ENCODE measurements at places on chromosomes 1 and 21. TPM values are rescaled to one million over a fixed set of nuclear protein-coding genes. Genes with fewer than 3 reads are reported as not detected.

DNA sequence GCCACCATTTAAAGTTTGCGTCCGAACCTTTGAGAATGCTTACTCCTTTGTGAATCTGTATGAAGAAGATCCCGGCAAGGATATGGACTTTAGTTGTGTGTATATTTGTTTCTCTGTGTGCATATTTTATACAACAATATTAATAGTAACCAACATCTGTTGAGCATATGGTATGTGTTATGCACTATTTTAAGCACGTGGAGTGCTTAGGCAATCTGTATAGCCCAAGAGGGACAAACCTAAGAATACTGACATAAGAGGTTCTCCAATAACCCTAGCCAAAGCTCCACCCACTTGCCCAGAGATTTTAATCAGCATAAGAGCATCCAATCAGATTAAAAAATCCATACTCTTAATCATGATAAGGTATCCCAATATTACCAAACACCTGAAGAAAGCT, 92.7 kb downstream of the MAB21L3 start:
- H3K27me3 ChIP-seq: no peaks in the 10 kb centered on the region
- H3K27ac ChIP-seq: peak overlapping the region; percentile 35
- no peak overlapping the region for H3K4me3 ChIP-seq
- H3K36me3 ChIP-seq: no peaks in the 10 kb centered on the region

DNA sequence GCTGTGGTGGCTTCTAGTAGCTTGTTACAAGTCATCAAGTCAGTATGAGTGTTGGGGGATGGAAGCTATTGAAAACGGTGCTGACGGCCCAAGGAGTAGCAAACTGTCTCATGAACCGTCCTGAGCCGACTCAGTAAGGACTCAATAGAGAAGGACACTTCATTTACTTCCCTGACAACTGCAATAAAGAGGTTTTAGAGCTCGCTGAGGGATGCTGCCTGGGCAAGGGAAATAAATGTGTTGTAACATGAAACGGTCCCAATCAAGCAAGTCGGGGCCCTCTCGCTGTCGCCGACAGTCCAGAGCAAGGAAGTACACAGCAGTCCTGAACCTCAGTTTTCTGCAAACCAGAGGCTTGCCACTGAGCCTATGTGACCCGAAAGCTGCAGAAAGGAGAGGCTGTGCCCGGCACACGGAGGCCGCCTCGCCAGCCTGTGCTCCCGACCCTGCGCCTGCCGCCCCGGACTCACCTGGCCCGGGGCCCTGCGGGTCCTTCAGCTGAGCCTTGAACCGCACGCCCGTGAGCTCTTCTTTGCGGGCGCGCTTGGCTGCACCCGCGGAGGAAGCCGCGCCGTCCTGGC, 423 bp downstream of the URB1 start:
- no peak overlapping the region for H3K27ac ChIP-seq
- H3K4me1 ChIP-seq: peaks cover 28% of the 10 kb centered on the region

DNA sequence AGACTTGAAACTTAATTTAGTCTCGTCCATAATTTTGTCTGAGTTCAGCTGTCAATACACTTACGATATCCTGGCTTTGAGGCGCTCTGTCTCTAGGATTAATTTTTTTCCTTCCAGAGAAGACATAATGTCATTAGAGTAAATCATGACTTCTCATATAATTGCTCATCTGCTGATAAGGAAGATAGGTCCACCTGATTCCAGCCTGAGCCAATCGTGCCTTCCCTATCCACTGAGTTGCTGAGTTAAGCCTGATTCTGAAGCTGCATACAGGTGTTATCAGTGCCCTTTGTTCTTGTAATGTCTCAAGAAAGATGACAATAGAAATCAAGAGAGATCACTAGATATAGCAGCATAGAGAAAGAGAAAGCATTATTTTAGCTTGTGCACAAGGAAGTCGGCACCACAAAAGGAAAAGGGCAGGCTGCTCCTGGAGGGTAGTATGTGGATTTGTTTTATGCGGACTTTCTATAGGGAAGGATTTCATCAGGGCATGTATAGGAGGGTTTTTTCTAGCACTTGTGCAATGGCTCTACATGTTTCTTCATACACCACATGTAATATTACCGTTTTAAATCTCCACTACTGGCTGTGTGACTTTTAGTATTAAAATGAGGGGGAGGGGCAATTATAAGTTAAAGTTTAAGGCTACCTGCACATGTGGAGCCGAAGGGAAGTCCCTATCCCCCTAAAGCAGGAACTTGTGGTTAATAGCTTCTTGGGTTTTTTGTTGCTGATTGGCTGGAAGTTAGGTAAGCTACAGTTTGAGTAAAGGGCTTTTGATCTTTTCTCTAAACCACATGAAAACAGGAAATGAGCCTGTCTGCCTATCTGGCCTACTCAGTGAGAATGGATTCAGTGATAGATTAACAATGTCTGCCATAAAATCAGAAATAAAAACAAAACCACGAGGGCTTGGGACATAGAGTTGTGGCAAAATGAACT, 133.4 kb downstream of the PLPPR5 start:
- H3K27ac ChIP-seq: no peak overlapping the region
- no peaks in the 10 kb centered on the region for H3K27me3 ChIP-seq
- no peaks in the 10 kb centered on the region for H3K36me3 ChIP-seq
- no peak overlapping the region for H3K4me3 ChIP-seq

DNA sequence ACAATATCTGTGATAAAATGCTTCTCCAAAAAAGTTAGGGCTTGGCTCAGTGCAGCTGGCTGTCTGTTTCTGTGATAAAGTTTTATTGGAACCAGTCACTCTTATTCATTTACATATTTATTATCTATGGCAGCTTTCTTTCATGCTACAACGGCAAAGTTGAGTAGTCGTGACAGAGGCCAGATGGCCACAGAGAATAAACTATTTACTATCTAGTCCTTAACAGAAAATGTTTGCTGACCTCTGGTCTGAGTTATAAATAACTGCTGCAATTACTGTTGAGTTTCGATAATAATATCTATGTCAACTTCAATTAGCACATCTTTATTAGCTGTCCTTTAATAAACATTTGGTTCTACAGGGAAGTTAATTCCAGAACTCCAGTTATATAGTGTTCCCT, 180.2 kb upstream of the RUNX1 start:
- H3K27me3 ChIP-seq: no peaks in the 10 kb centered on the region
- no peak for DNase-seq
- H3K36me3 ChIP-seq: no peaks in the 10 kb centered on the region
- no peaks in the 10 kb centered on the region for H3K4me1 ChIP-seq
- H3K4me3 ChIP-seq: no peak overlapping the region

DNA sequence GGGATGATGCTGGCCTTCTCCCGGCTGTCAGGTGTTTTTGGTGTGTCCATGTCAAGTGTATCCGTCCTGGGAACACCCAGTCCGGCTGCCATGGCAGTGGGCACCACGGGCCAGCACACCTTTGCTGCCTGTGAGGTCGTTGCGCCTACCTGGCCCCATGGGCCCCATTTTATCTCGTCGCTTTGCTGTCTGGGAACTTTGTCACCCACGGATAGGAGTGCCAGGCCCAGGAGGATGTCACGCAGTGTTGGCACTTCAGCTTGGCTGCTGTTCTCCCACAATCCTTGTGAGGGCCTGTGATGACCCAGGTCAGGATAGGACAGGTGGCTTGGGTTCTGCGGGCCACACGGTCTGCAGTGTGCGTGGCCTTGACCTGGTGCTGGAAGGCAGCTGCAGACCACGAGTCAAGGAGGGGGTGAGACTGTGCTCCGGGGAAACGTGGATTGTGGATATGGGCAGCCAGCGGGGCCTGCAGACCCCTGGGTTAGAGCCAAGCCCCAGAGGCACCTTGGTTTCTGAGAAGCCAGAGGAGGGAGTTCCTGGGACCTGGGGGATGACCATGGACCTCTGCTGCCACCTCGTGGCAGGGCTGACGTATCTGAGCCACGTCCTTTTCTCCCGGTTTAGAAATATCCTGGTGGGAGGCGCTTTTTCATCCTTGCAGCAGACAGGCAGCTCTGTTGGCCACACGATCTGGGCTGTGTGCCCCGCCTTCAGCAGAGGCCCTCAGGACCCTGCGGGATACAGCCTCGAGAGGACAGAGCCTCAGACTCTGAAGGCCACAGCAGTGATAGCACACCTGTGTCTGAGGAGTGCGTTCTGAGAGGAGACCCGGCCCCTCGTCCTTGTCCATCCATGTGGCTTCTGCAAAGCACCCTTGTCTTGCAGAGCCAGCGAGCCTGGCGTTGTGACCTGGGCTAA, 161.1 kb upstream of the COL6A1 start:
- peaks cover 28% of the 10 kb centered on the region for H3K27me3 ChIP-seq
- H3K4me3 ChIP-seq: no peak overlapping the region
- peaks cover 3% of the 10 kb centered on the region for H3K4me1 ChIP-seq
- no peak overlapping the region for H3K27ac ChIP-seq
- no peak for DNase-seq

GRCh38 chr21:28235169-28235895, 757.3 kb downstream of the LTN1 start:
- no peaks in the 10 kb centered on the region for H3K36me3 ChIP-seq
- no peak overlapping the region for H3K27ac ChIP-seq
- no peak overlapping the region for H3K4me3 ChIP-seq
- peaks cover 26% of the 10 kb centered on the region for H3K4me1 ChIP-seq
- H3K27me3 ChIP-seq: no peaks in the 10 kb centered on the region

Gene RGS7
- total RNA-seq: not detected
